ENCODE measurements at places on chromosomes 5 and 9. TPM values are rescaled to one million over a fixed set of nuclear protein-coding genes. Genes with fewer than 3 reads are reported as not detected.

CFAP90 gene
- 0.84 TPM for total RNA-seq

CACFD1 gene
- total RNA-seq = 13.1 TPM

LSM11 gene
- 4.4 TPM for total RNA-seq

DNA sequence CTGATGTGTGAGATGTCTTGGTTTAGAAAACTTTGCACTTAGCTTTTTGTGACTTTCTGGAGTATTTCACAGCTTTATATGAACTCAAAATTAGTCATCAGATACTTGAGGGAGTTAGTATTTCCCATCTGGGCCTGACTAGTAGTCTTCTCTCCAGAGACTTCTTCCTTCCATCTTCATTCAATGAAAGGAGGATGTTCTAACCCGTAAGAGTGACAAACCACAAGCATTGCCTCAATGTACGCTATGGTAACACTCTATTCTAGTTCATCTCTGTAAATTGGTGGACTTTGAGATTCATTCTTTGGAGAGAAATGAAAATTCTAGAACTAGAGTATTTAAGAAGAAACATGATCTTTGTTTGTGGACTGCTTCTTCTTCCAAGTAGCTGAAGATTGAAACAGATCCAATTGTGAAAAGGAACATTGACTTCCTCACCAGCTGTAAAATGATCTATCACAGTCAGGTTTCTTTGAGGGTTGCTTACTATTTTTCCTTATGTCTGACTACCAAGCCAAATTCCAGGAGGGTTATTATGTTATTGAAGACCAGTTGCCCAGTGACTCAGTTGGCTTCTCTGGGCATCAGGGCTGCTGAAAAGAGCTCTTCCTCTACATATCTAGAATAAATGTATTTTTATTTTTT lies 157.6 kb downstream of the SLC12A2 start:
- H3K4me1 ChIP-seq = no peaks in the 10 kb centered on the region
- H3K27ac ChIP-seq = no peak overlapping the region
- no peak overlapping the region for H3K4me3 ChIP-seq
- H3K36me3 ChIP-seq = no peaks in the 10 kb centered on the region

GRCh38 chr5:173486355-173487225 lies 129.9 kb downstream of the BOD1 start:
- no peak overlapping the region for H3K27ac ChIP-seq
- no peak overlapping the region for H3K4me3 ChIP-seq
- H3K27me3 ChIP-seq = no peaks in the 10 kb centered on the region
- H3K4me1 ChIP-seq = no peaks in the 10 kb centered on the region
- H3K36me3 ChIP-seq = no peaks in the 10 kb centered on the region
- no peak for DNase-seq

DNA sequence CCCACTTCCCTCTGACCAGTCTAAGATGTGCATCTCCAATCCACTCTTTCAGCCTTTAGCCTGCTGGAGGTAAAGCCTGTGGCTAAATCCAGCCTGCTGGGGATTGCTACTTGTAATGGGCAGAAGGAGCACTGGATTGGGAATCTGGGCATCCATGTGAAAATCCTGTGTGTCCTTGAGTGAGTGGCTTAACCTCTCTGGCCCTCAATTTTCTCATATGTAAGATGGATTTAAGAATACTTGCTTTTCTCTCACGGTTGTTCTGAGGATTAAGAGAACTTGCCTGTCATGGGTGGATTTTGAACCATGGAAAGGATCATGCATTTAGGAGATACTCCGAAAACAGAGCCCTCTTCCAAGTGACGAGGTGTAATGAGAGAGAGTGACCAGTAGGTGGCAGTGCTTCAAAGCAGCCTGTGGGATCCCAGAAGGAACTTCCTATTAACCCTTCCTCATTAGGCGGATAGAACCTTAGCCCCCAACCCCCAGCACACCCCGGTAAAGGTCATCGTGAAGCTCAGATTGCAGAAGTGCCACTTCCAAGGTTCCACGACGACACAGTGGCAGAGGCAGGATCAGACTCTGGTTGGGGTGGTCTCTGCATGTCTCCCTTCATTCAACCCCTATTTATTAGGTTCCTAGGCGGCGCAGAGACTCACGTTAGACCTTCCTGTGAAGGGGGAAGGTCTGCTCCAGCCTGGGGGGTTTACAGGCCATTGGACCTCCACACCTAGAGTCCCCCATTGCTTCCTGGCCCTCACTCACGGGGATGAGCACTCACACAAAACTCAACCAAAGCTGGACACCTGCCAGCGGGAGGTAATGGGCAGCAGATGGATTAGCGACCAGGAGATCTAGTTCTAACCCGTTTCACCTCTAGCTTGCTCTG lies 68.7 kb upstream of the ZNF618 start:
- DNase-seq = peak; percentile 26
- peaks cover 5% of the 10 kb centered on the region for H3K27me3 ChIP-seq
- no peak overlapping the region for H3K27ac ChIP-seq
- no peak overlapping the region for H3K4me3 ChIP-seq

DNA sequence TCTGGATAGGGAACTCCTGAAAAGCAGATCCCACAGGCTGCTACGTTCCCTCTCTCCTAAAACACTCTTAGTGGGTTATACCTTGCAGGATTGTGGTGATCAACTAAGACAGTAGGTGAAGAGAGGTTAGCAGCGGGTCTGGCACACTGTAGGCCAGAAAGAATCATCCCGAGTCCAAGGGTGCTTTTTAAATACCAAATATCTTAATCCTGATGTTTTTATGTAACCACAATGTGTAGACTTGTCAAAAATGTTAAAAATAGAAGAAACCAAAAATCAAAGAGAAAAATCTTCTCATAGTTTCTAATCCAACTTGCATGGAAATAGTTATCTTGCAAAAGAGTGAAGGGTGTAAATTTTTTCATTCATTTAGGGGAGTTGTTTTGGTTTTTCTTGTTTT lies 52.3 kb upstream of the IFNK start:
- H3K27ac ChIP-seq = no peak overlapping the region
- no peaks in the 10 kb centered on the region for H3K36me3 ChIP-seq
- H3K27me3 ChIP-seq = no peaks in the 10 kb centered on the region
- no peak overlapping the region for H3K4me3 ChIP-seq
- DNase-seq = peak; percentile 11

DNA sequence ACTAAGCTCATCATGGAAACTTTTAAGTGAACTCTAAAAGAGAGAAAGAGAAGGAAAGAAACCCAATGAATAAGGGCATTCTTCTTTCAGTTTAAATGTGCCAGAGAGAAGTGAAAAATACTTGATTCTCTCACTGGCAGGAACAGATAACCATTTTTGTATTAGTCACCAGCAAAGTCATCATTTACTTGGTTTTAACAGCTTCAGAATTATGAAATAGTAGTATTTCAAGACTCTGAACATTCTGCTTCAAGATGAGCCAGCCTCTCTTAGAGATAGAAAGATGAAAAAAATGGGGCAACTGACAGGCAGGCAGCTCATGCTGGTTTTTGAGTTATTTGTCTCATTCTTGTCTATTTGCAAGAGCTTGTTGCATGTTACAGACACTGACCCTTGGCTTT lies 103.5 kb downstream of the GCNT1 start:
- H3K27me3 ChIP-seq = no peaks in the 10 kb centered on the region
